ENCODE measurements at places on chromosomes 7 and 10.

DNA sequence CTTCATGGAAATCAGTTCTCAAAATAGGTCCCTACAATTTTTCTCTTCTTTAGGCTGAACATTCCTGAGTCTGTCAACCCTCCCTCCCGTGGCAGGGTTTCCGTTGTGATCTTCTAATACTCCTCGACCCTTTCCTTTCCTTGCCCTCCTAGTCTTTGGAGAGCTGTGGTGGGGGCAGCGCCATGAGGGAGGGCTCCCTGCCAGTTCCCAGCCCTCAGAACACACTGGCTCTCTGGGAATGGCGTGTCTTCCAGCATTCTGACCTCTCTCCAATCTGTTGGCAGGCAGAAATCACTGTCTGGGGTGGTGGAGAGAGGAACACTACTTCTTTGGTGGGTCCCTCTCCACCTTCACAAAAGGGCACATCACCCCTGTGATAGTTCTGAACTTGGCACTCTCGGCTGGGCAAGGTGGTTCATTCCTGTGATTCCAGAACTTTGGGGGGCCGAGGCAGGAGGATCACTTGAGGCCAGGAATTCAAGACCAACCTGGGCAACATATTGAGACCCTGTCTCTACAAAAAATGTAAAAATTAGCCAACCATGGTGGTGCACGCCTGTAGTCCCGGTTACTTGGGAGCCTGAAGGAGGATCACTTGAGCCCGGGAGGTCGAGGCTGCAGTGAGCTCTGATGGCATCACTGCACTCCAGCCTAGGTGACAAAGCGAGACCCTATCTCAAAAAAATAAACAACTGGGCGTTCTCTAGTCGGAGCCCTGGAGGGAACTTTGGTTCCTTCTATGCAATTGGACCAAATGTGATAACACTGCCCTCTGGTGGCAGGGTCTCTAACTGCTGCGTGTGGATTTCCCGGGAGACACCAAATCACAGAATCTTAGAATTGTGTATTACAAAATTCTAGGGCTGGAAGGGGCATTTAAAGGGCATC, 13.1 kb upstream of the ARPC1A start:
- no peak for DNase-seq

DNA sequence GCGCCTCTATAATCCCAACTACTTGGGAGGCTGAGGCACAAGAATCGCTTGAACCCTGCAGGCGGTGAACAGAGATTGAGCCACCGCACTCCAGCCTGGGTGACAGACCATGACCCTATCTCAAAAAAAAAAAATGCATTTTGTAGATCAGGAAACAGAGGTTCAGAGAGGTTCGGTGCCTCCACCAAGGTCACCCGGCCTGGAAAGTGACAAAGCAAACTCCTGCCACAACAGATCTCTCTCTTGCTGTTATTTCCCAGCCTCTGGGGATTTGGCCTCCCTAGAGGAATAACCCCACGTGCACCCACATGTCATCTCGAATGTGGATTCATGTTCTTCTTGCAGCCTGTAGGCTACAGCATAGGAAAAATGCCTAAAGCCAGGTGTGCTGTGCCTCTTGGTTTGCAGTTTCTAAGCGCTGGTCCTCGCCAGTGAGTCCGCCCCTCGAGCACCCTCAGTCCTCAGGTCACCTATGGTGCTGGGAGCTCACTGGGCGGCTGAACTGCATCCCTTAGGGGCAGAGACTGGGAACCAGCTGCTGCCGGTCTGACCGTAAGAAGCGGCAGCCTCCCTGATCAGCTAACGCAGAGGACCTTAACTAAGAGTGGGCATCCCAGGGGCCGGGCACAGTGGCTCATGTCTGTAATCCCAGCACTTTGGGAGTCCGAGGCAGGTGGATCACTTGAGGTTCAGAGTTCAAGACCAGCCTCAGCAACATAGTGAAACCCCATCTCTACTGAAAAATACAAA, 51.7 kb upstream of the SH2B2 start:
- DNase-seq = no peak

- DNase-seq = no peak
Measured at GRCh38 chr7:127745445-127745844, 93.5 kb downstream of the SND1 start.

GRCh38 chr10:62008946-62009345, 107.4 kb downstream of the ARID5B start:
- DNase-seq = no peak

DNA sequence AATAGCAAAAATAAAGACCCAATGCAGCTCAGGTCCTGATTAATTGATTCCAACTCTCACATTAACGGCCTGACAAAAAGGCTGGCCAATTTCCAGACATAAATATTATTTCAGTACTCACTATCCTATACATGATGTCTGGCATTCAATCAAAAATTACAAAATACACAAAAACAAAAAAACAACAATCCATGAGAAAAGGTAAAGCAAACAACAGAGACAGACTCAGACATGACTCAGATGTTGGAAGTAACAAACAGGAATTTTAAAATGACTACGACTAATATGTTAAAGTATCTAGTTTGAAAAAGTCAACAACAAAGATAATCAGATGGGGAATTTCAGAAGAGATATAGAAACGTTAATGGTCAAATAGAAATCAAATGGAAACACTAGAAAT, 152.8 kb downstream of the AMPH start:
- DNase-seq = no peak

DNA sequence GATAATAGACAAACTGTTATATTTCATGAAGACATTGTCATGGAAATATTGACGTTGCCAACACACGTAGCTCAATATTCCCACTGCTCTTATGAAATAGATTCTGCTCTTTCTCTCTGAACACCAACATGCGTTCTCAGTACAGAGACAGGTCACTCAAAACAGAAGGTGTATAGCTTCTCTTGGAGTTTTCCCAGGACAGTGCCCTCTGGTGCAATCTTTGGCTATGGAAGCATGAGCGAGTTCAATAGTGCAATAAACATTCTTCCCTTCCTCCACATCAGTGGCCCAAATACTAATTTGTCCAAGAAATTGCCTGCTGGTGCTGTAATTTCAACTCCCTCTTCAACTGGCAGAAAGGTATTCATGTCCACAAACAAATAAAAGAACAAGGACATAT, 145.3 kb downstream of the MAGI2 start:
- DNase-seq = no peak

DNA sequence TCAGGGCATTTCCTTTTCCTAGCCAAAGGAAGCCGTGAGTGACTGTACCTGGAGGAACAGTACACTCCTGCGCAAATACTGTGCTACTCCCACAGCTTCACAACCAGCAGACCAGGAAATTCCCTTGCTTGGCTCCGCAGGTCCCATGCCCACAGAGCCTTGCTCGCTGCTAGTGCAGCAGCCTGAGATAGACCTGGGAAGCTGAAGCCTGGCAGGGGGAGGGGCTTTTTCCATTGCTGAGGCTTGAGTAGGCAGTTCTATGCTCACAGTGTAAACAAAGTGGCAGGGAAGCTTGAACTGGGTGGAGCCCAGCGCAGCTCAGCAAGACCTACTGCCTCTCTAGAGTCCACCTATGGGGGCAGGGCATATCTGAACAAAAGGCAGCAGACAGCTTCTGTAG, 291.2 kb downstream of the HGF start:
- no peak for DNase-seq

- DNase-seq = no peak
Measured at GRCh38 chr10:56318816-56319215, 42.2 kb downstream of the ZWINT start.

DNA sequence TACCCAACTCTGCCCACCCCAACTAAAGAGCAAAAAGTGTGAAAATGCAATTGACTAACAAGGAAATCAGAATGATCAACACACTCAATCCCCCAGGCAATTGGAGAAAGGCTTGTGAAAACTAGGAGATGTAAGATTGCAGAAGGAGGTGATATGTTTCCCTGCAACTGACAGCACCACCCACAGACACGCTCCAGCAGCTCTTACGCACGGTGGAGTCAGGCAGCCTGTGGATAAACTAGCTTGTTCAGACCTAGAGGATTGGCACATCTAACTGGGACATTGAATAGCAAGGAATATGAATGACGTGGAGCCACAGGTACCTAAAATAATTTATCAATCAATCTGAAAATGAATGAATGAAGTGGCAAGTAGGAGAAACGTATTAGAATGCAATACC, 125.7 kb upstream of the MYO3A start:
- no peak for DNase-seq

DNA sequence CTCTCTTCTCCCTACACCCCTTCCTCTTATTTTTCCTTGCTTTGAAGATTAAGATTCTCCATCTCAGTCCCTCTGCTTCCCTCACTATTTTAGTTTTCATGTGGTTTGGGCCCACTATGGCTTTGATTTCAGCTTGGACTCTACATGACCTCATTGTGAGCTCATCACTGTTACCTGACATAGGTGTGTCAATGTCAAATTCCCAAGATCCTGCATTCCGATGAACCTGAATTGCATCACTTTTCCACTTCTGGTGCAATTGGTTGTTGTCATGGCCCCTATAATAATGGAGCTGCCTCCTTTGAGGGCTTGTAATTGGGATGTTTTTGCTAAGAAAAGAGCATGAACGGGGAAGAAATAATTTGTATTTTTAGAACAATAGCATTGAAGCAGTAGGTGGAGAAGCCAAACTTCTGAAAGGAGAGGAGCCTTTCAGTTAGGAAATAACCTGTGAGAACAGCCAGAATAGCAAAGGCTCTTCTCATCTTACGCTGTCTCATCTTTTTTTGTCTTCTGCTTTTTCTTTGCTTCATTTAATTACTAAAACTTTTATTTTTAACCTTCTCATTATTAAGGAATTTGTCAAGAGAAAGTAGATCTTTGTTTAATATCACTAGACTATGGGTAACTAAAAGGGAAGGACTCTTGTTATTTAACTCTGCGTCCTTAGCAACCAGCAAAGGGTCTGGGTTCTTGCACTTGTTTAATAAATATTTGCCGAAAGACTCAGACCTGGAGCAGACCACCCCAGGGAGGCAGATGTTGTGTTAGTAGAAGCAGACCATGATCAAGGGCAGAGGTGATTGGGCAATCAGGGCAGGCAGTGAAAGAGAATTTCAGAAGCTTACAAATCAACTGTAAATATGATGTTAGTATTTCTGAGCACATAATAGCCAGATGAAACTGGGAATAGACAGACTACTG, 95.4 kb downstream of the TES start:
- no peak for DNase-seq

- DNase-seq = no peak
Measured at GRCh38 chr10:63994371-63994770, 473.2 kb downstream of the REEP3 start.

GRCh38 chr7:116617878-116618277, 54.1 kb upstream of the MET start:
- DNase-seq = no peak

GRCh38 chr10:86164174-86164774, 202.3 kb downstream of the GRID1 start:
- DNase-seq = no peak

- DNase-seq = no peak
Measured at GRCh38 chr7:21261627-21262594, 166.0 kb upstream of the SP4 start.

GRCh38 chr7:25381818-25382589, 153.7 kb upstream of the NPVF start:
- DNase-seq = no peak

DNA sequence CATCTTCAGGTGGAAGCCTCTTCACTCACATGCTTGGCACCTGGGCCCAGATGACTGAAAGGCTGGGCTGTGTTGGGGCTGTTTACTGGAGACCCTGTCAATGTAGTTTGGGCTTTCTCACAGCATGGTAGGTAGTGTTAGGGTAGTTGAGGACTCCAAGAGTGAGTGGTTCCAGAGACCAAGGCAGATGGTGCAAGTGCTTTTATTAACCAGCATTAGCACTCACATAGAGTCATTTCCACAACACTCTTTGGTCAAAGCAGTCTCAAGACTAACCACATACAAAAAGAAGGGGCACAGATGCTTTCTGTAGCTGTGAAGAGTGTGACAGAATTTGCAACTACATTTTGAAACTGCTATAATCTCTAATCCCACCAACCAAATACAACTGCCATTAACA, 135.0 kb downstream of the RTKN2 start:
- DNase-seq = no peak

DNA sequence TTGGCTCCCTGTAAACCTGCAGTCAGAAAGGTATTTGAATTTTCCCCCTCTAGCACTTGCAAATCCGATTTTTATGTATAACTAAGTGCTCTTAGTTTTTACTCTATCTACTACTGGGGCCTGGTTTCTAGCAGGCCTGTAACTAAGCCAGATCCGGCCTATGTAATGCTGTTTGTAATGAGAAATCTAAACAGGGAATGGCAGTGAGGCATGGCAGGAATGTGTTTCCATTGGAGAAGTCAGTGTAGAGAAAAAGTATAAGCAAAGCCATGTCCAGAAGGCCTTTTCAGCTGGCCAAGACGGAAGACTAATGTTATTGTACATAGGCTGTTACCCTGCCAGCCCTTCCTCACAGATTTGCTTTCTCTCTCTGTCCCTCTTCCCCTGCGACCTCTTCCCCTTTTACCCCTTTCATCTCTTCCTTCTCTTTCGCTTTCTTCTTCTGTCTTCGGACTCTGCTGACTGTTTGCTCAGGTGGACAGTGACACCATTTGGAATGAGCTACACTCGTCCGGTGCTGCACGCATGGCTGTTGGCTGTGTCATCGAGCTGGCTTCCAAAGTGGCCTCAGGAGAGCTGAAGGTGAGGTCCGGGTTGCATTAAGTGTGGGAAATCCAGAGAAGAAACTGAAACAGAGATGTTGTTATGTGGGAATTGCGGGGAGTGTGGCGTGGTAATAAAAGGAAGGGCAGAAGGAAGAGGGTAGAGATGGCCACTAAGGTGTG, 297.5 kb downstream of the HDAC9 start:
- DNase-seq = no peak

DNA sequence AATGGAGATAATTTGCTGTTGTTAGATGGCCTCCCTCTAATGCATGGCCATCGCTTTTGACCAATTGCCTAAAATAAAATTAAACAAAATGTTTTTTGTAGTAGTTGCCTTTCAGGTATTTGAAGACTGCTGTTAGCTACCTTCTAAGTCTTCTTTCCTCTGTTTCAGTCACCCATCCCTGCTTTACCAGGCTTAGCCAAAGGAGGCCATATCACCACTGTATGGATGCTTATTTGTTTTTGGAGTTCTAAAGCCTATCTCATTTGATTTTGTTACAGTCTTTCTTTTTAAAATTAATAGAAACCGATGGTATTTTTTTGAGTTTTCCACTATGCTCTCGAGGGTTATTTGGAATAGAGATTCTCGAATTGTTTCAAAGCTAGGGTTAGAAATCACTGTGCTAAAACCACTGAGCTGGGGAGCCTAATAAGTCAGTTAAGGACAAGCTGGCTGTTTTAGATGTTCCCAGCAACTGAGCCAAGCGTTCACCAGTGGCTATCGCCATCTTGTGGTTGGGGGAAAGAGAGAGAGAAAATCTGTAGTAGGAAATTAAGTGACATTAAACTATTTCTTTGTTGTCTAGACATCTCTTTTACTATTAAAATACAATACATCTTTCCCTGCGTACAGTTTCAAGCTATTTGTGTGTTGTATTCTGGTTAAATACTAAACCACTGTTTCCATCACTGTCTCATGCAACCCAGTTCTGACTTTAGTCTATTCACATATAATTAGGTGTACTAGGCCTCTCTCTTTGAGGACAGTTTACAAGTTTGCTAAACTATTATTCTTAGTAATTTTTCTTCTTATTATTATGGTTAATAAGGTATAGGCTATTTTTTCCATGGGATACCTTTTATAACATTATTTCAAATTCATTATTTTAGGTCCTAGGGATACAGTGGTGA, 52.2 kb downstream of the GPR158 start:
- DNase-seq = peak; percentile 29
